ENCODE measurements at places on chromosomes 3 and 15. TPM values are rescaled to one million over a fixed set of nuclear protein-coding genes. Genes with fewer than 3 reads are reported as not detected.

DNA sequence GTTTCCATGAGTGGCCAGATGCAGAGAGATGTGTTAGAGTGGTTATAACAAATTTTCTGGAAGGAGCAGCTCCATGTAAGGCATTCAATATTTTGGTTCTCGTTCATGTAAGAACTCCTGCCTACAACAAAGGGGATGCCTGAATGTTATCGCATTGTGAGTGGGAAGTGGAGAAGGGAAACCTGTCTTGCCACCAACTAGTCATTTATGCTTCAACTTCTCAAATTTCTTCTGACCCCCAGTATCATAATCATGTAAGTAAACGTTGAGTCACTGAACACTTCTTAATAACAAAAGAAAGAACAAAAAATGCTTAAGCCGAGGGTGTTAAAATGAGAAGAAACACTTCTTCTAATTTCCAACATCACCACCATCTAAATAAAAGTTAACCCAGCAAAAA lies 62.0 kb upstream of the MRPL3 start:
- no peak for DNase-seq

PCLAF gene
- 54.7 TPM for polyA plus RNA-seq

FOXL2 gene
- not detected for polyA plus RNA-seq

DNA sequence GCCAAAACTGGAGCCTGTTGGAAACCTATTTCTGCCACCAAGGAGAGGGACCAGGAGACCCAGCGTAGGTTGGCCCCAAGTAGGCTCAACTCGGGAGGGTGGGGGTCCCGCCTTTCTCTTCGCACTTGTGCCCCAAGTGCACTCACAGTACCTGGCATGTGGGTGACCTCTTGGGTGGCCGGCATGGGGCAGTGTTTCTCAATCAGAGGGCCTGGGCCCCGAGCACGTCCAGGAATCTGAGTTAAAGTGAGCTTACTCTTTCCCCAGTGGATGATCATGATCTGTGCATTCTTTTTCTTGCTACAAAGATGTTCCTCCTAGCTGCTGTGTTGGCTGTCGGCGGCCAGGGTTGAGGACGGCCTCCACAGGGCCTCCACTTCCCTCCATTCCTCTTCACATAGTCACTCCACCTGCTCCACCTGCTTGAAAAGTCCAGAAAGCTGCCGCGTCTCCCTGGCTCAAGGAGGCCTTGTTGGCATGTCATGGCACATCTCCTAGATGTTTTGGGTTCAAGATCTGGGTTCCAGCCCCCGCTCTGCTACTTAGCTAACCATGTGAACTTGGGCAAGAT lies 66.5 kb upstream of the SEC61A1 start:
- no peak for DNase-seq

- DNase-seq = no peak
Measured at GRCh38 chr3:173008978-173009377, 132.1 kb downstream of the SPATA16 start.

CLDN1 gene
- 58.2 TPM for polyA plus RNA-seq

ZIC1 gene
- polyA plus RNA-seq = 0.08 TPM

- DNase-seq = no peak
Measured at GRCh38 chr3:113133140-113133539, 78.2 kb upstream of the BOC start.

GRCh38 chr3:38579551-38580449 lies 69.7 kb downstream of the SCN5A start:
- DNase-seq = peak; percentile 1

CHSY1 gene
- polyA plus RNA-seq = 47.1 TPM

DNA sequence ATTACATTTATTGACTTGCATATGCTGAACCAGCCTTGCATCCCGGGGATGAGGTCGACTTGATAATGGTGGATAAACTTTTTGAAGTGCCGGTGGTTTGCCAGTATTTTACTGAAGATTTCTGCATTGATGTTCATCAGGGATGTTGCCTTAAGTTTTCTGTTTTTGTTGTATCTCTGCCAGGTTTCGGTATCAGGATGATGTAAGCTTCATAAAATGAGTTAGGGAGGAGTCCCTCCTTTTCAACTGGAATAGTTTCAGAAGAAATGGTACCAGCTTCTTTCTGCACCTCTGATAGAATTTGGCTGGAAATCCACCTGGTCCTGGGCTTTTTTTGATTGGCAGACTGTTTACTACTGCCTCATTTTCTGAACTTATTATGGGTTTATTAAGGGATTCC lies 250.8 kb downstream of the TBC1D5 start:
- DNase-seq = no peak

DLEC1 gene
- polyA plus RNA-seq = 2.0 TPM

DNA sequence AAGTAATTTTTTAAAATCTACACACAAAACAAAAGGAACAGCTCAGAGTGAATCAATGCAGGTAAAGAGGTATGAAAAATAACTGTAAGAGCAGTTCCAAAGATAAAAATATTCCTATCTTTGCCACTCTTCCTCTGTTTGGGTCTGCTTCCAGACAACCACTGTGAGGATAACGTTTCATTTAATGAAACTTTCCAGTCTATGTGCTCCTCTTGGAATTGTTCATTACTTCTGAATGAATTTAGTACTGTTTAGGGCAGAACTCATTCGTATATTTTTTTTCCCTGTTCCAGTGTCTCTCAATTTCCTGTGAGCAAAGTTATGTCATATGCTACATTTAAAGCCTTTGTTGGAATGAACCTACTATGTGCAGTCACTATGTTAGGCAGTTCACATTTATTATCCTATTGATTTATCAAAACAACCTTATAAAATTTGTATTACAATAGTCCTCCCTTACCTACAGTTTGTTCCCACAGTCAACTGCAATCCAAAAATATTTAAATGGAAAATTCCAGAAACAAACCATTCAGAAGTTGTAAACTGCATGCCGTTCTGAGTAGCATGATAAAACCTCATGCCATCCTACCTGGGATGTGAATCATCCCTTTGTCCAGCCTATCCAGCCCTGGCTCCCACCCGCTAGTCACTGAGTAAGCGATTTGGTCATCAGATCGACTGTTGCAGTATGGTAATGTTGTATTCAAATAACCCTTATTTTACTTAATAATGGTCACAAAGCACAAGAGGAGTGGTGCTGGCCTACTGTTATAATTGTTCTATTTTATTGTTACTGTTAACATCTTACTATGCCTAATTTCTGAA lies 98.1 kb downstream of the TMCC1 start:
- DNase-seq = no peak

- DNase-seq = no peak
Measured at GRCh38 chr3:196600359-196600758, 31.9 kb downstream of the FBXO45 start.

PAQR9 gene
- 0.68 TPM for polyA plus RNA-seq

DNA sequence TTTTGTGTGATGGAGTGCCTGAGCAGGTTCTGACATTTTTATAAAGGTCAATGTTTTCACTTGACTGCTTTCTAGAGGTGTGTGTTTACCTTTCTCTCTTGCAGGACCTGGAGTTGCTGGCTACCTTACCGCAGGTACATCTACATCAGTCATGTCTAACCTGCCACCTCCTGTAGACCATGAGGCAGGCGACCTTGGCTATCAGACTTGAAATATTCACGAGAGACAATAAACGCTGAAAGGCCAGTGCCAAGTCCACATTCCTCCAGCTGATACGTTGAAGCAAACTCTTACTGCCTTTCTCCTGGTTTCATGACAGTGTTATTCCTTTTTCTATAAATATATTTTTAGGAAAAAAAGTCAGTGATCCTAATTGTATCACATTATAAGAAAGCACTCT lies 59.0 kb upstream of the ACKR4 start:
- no peak for DNase-seq

DNA sequence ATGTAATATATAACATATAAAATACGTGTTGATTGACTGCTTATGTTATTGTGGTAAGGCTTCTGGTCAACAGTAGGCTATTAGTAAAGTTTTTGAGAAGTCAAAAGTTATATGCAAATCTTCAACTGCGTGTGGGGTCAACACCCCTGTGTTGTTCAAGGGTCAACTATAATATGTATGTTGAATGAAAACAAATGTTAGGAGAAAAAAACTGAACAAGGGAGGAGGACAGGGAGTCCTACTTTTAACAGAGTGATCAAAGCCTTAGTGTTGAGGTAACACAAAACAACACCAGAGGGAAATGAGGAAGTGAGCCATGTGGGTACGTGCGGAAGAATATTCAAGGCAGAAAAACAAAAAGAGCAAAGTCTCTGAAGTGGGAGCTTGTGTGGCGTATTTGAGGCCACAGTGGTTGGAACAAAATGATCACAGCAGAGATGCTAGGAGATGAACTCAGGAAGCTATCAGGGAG lies 62.5 kb downstream of the SFMBT1 start:
- DNase-seq = no peak

DNA sequence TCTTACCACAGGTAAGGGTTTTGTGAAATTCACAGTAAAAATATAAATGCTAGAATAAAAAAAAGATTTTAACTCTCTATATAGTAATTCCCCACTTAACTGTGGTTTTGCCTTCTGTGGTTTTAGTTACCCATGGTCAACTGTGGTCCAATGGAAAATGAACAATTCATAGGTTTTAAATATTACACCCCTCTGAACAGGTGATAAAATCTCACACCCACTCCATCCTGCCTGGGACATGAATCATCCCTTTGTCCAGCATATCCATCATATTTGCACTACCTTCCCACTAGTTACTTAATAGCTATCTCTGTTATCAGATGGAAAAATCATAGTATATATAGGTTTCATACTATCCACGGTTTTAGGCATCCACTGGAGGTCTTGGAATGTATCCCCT lies 49.2 kb downstream of the HDGFL3 start:
- no peak for DNase-seq

GRCh38 chr3:49701388-49702077 lies 12.2 kb downstream of the RNF123 start:
- no peak for DNase-seq

DNA sequence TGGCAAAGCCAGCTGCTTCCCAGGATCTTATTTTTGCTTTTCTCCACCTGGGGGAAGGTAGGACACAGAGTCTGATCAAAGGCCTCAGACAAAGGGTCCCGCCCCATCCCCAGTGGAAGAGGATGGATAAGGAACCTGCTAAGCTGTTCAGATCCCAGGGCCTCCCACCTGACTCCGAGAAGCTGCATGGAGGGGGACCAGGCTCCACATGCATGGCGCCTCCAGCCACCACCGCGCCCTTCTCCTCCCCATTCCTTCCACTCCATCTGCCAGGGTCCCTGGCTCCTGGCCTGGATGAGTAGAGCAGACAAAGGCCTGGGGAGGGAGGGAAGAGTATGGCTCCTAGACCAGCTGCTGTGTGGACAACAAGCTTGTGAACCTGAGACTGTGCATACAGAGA lies 20.0 kb upstream of the CRABP1 start:
- DNase-seq = no peak

GRCh38 chr3:20692675-20693074 lies 506.7 kb upstream of the SGO1 start:
- no peak for DNase-seq

DNA sequence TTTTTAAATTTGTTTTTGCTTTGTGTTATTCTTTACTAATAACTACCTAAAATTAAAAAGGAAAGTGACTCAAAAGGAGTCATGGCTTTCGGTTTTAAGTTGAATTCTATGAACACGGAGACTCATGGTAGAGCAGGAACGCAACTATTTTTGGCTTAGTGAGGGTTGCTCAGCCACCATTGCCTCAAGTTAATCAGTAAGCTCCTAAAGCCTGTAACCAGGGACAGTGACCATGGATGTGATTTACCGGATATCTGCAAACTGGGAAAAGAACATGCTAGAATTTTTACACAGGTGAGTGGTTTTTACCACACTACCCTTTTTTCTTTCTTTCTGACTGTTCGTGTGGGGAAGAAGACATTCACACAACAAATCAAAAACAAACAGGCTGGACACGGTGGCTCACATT lies 11.8 kb downstream of the SLC12A8 start:
- no peak for DNase-seq

DNA sequence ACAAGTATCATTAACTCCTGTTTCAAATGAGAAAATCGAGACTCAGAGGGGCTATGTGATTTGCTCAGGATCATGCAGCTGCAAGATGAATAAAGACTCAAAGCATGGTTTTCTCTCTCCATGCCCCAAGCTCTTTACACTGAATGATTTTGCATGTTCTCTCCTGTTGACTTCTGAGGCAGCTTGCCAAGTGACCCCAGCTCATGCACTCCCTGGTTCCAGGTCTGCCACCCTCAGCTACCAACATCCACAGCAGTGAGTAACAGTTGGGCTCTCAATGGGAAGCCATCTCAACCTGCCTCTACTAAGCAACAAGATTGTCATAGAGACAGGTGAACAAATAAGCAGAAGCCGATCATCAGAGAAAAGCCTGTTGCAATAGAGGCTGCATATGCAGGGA lies 116.9 kb upstream of the GADL1 start:
- DNase-seq = no peak

- no peak for DNase-seq
Measured at GRCh38 chr3:101128786-101129185, 135.6 kb upstream of the ABI3BP start.

MCF2L2 gene
- 1.7 TPM for polyA plus RNA-seq

DNA sequence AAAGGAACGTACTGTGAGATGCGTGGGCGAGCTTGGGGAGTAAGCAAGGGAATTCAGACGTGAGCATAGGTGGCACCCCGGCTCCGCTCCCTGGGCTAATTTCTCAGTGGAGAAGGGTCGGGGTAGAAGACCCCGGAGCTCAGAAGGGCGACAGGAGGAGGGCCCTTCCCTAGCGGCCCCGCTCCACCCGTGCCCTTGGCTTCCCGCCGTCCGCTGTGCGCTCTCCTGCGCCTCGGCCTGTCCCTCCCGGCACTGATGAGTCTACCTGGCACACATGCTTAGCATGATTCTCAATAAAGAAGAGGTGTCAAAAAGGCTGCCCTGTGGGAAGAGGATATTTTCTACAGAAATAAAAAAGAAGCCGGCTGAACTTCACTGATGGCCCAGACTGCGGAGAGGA lies 292.7 kb downstream of the OCA2 start:
- DNase-seq = no peak

DNA sequence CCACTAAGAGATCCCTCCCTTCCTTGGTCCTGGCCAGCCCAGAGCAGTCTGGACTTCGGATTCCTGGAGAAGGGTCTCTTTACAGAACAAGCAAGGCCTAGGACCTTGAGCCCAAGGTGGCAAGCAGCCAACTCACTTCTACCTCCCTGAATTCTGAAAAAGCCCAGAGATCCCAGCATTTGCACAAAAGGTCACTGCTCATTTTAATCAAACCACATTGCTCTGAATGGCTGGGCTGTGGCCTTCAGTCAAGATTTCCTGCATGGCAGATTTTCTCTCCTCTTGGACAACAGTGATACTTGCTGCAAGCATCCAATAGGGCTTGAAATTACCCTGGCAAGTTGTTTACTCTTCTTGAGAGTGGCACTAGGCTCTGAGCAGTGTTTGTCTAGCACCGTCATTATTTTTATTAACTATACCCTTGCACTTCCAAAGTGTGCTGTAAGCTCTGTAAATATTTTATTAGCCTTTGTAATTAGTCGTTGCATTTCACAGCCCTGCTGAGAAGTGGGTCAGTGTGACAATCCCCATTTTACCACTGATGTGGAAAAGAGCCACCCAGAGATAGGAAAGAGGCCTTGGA lies 274.7 kb upstream of the CTNNB1 start:
- DNase-seq = no peak

- DNase-seq = no peak
Measured at GRCh38 chr3:29538610-29538958, 257.7 kb downstream of the RBMS3 start.

SLC28A1 gene
- 7.5 TPM for polyA plus RNA-seq

- DNase-seq = no peak
Measured at GRCh38 chr3:185789891-185790830, 34.7 kb downstream of the IGF2BP2 start.

Data from left kidney (tissue), 8 donors.